Upper lobe of left lung (tissue), 6 donors: ENCODE measurements at places on chromosomes 16 and 17. TPM values are rescaled to one million over a fixed set of nuclear protein-coding genes. Genes with fewer than 3 reads are reported as not detected.

- no peak for DNase-seq
These were observed 824 bp downstream of the SOX8 start for GRCh38 chr16:982145-983043.

GRCh38 chr17:29102741-29103181 lies 59.8 kb downstream of the PIPOX start:
- no peak for DNase-seq

GRCh38 chr17:29240968-29241963 lies 5.4 kb upstream of the CRYBA1 start:
- no peak for DNase-seq

GRCh38 chr16:52078716-52079655 lies 468.0 kb downstream of the TOX3 start:
- DNase-seq, result no peak

OTOA gene
- total RNA-seq, result not detected

DNA sequence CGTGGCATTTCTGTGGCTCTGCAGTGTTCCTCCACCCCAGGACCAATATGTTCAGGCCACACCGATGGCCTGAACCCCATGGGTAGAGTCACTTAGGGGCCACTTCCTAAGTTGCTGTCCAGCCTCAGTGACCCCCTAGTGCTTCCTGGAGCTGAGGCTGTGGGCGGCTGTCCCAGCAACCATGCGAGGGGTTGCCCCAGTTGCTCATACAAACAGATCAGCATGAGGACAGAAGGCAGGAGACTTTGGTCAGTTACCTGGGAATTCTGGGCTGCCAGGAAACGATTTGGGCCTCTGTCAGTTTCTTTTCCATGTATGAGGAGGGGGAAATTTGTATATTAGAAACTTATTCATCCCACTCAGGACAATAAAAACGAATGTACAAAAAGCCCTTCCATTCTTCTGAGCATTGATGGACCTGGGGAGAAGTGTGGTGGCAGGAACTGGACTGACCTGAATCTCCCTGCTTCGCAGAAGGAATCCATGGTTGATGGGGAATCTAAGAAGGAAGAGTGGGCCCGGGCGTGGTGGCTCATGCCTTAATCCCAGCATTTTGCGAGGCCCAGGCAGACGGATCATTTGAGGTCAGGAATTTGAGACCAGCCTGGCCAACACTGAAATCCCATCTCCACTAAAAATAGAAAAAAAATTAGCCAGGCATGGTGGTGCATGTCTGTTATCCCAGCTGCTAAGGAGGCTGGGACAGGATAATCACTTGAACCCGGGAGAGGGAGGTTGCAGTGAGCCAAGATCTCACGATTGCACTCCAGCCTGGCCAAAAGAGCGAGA lies 4.9 kb upstream of the IL32 start:
- DNase-seq, result no peak

RGS11 gene
- 1.9 TPM for total RNA-seq

CALB2 gene
- 1.0 TPM for total RNA-seq

ZNF385C gene
- total RNA-seq, result 0.30 TPM

DNA sequence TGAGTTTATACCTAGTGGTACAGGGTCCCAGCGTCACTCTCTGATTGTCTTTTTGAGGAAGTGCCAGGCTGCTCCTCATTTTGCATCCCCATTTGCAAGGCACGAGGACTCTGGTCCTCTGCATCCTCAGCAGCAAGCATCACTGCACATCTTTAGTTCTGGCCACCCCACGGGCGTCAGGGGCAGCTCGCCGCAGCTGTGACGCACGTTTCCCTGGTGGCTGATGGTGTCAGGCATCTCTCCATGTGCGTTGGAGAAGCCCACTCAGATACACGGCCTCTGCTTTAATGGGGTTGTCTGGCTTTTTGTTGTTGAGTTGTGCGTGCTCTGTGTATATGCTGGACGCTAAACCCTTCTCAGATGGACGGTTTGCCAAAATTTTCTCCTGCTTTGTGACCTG lies 45.2 kb upstream of the ZNF469 start:
- no peak for DNase-seq

ATP2C2 gene
- 54.7 TPM for total RNA-seq

DNA sequence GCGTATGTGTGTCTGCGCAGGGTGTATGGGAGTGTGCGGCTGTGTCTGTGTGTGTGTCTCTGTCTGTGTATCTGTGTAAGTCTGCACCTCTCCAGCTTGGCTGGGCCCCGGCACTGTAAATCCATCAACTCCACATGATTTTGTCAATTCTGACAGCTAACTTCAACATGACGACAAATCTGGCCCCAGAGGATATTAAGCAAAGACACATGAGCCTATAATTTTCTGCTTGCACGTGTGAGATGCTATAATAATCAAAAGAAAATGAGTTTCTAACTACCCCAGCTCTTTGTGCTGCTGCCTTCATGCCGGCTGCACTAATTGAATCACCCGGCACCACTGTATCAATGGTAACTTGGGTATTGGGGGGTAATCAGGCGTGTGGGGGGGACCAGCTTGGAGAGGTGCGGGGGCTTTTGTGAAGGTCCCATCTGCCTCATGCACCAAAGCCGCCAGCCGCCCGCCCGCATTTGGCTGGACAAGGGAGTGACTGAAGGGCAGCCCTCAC lies 57.6 kb upstream of the LHX1 start:
- DNase-seq, result no peak

TRIM47 gene
- 35.7 TPM for total RNA-seq
